Stimulated activated CD8-positive, alpha-beta memory T cell treated with anti-CD3 and anti-CD28 coated beads, Interleukin-15, amount 100 ng/mL, for 4 hours (primary cell): ENCODE measurements at places on chromosomes 4 and X.

- no peak for DNase-seq
Observed at GRCh38 chrX:53713987-53714579, 27.6 kb upstream of the HUWE1 start.

DNA sequence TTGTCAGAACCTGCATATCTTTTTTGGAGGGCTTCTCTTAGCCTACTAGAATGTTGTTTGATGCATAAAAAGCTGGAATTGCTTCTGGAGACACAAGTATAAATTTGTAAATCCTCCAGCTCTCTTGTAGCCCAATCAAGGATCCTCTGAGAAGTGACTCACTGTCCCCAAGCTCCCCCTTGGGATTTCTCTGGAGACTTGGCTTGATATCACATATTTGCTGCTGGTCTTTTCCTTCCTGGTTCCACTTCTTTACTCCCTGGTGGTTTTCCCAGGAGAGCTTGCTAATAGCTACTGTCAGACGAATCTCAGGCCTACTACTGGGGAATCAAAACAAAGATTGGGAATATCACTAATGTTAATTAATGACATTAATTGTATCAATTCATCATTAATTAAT, 173.1 kb downstream of the STK32B start:
- no peak for DNase-seq

GRCh38 chrX:9370893-9371292, 94.0 kb upstream of the TBL1X start:
- DNase-seq: no peak

DNA sequence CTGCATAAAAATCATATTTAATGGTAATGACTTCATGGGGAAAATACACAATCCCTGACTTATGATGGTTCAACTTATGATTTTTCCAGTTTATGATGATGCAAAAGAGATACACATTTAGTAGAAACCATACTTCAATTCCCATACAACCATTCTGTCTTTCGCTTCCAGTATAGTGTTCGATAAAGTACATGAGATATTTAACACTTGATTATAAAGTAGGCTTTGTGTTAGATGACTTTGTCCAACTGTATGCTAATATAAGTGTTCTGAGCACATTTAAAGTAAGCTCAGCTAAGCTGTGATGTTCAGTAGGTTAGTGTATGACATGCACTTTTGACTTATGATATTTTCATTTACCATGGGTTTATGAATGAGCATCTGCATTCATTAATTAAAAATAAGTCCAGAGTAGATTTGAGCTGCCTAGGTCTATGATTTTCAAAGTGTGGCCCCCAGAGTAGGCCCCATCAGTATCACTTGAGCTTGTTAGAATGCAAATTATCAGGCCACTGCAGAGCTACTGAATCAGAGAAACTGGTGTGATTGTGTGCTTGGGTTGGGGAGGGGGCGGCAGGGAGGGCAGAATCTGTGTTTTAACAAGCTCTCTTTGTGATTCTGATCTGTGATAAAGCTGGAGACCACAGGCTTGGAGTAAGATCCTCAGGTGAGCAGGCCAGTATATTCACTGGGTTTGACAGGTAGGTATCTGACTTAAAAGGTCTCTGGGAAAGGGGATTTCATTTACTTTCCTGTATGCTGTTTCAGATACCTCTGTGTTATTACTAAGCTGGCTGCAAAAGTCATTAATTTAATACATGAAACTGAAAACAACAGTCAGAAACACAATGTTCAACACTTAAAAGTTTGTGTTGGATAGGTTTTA, 8.4 kb downstream of the ATP10D start:
- DNase-seq: no peak

- no peak for DNase-seq
Observed at GRCh38 chr4:6369924-6370645, 100.4 kb downstream of the WFS1 start.

DNA sequence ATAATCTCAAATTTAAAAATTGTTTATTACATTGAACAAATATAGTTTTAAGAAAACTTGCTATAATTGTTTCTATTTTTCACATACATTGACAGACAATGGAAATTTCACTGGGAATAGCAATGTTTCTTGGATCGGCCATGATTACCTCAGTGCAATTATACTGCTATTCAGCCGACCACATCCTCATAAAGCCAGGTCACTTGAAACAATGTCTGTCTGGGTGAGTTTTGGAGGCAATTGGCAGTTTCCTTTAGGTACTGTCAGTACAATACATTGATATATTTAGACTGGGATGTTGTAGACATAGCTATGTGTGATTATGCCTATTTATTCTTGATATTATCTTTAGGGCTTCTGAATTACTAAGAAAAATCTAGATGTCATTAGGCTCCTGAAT, 89.5 kb upstream of the VEGFC start:
- DNase-seq: no peak

DNA sequence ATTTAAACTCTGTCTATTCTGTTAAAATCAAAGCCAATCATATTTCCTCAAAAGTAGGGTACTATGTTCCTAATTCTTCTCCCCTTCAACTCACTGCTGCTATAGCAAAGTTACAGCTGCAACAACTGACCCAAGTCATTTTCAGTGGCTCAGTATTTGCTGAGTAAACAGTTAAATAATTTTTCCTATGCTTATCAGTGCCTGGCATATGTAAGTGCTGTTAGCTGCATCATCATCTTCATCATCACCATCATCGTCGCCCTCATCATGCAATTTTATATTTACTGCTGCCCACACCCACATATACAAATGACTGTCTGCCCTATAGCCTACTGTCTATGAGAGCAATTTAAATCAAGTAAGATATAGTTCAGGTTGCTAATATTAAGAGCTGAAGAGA, 21.9 kb downstream of the COQ2 start:
- DNase-seq: no peak

- DNase-seq: no peak
Observed at GRCh38 chrX:149456476-149457245, 48.4 kb downstream of the IDS start.

DNA sequence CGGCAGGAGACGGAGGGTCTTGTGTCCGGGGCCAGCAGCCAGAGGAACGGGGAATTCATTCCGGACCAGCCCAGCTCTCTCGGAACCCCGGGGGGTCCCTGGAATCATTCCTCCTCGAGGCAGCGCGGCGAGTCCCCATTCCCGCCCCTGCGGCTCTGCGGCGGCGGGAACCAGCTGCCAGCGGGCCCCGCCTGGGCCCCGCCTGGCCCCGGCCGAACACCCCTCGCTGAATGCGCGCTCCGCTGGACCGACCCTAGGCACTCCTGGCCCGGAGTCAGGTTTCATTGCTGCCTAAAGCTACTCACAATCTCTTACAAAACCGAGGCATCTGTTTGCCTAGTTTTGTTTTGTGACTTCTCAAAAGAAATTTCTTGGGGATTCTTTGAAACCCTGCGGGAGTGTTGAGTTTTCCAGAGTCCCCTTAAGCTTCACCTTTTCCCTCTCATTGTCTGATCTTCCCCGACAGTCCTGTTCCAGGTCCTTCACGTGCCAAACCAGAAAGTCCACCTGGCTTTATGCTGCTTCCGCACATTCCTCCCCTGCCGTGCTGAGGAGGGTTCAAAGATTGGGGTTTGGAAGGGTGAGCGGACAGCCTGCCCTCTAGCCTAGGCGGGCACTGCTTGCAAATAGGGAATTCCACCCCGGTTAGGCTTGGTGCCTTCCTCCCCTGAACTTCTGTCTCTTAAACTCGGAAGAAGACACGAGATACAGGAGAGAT, 789 bp downstream of the ARHGAP10 start:
- no peak for DNase-seq

DNA sequence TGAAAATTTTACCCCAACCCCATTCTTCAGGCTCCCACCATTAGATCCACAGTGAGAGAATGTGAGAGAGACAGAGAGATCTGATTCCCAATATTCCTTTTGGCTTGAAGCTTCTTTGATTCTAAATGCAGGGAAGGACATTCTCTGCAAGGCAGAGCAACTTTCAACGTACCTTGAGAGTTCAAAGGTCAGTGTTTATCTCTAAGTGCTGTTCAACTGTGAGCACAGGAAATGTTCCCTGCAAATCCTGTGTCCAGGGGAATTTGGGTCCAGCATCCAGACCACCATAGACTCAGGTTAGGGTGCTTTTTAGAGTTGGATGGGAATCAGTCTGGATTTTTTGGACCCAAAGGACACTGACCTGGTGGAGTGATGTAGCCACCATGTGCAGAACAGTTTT, 97.4 kb downstream of the NHS start:
- no peak for DNase-seq
